ENCODE measurements at places on chromosomes 12 and 14.
A peak's percentile ranks its signal among the peaks of the same experiment; 100 is the strongest.

DNA sequence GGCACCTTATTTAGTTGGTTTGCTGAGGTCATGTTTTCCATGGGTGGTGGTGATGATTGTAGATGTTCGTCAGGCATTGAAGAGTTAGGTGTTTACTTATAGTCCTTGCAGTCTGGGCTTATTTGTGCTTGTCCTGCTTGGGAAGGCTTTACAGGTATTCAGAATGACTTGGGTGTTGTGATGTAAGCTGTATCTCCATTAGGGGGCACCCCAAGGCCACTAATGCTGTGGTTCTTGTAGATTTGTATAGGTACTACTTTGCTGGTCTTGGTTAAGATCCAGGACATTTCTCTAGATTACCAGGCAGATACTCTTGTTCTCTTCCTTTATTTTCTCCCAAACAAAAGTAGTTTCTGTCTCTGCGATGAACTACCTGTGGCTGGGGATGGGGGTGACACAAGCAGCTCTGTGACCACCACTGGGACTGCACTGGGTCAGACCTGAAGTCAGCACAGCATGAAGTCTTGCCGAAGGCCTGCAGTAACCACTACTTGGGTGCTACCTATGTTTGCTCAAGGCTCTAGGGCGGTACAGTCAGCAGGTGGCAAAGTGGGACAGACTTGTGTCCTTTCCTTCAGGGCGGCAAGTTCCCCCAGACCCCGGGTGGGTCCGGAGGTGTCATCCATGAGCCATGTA is 35.8 kb upstream of the FBXO33 start:
- DNase-seq = no peak

- DNase-seq = no peak
Measured at GRCh38 chr12:67740711-67741110, 92.2 kb downstream of the DYRK2 start.

DNA sequence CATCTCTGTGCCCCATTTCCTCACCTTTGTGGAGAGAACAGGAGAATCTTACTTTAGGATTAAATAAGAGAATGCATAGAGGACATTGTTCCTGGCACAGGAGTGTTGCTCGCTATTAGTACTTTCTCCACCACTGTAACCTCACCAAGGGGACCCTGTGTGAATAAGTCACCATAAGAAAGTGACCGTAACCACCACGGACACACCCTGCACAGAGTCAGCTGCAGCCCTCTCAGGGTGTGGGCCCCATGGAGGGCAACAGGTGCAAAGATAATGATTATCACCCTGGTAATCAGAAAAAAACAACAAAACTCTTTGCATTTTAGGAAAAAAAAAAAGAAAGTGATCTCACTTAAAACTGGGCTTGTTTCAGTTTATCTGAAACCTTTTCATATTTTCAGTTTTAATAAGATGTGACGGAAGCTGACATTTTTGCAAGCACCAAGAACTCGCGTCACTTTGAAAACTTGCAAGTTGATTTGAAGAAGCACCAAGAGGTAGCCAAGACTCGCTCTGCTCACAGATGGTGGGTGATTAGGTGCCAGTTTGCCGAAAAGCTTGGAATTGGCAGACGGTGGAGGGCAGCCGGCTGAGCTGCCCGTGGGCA is 87.0 kb upstream of the VRK1 start:
- no peak for DNase-seq

DNA sequence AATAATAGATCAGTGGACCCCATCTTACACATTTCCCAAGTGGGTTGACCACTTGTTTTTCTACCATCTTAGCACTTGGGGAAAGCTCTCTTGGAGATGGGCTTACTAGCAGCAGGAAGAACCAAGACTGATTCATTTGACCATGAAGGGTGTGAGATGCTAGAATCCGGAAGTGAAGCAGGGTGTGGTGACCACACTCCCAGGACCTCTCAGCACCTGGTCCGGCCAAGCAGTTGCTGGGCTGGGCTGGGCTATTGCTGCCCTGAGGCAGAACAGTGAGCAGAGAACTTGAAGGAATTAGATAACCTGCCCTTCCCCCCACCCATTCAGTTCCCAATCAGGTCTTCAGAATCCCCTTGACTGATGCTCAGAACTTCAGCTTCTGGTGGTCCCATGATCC is 24.4 kb downstream of the ADCY6 start:
- DNase-seq = no peak

- no peak for DNase-seq
Measured at GRCh38 chr12:115251727-115252126, 567.8 kb upstream of the TBX3 start.

DNA sequence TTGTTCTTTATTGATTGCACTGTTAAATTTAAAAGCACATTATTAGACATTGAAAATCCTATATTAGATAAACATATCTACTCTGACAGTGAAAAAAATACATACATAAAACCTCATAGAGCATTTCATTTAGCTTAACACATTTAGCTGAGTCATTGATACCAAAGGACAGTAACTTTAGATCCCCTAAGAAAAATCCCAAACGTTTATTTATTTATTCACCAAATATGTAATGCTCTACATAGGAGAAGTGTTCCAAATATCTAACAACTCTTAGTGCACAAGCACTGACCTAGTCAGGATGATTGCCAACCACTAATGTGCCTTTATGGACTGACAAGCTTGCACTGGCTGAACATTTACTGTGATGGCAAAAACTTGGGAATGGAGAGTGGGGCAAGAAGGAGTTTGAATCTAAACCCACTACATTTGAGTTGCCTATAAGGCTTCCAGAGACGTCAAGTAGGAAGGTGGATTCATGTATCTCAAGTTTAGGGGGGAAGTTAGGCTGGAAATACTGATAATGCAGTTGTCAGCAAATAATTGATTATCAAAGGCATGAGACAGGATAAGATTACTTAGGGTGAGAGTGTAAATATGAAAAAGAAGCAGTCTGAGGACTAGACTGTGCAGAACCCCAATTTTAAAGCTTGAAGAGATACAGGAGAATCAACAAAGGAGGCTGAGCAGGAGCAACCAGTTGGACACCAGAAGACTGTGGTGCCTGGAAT is 156.4 kb downstream of the PLCZ1 start:
- no peak for DNase-seq

DNA sequence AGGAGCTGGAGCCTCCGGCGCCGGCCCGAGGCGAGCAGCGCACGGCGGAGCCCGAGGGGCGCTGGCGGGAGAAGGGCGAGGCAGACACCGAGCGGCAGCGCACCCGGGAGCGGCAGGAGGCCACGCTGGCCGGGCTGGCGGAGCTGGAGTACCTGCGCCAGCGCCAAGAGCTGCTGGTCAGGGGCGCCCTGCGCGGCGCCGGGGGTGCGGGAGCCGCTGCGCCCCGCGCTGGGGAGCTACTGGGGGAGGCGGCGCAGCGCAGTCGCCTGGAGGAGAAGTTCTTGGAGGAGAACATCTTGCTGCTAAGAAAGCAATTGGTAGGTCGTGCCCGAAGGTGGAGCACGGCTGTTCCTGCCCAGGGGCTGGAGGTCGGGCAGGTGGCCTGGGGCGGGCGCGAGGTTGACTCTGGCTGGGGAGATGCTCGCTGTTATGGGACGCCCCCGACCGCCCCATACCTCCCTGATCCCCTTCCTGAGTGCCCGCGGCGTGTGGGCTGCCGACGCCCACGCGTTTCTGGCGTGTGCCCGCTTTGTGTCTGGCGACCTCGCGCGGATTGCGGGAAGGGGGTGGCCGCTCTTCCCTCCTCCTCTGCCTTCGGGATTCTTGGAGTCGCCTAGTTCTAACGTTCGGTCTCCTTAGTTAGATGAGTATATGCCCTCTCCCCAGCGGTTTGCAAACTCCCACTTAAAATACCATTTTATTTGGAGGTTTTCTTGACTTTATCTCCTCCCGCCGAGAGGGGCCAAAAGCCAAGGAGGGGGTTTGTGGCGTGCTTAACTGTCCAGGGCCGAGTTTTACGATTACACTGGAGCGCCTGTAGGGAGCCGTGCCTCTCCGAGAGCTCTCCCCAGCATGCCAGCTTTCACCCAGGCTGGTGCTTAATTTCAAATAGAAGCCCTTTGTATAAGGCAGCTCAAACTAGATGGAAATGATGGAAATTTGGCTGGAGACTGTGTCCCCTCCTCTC is 752 bp downstream of the DACT1 start:
- DNase-seq = peak; percentile 19

- no peak for DNase-seq
Measured at GRCh38 chr12:130835011-130835410, 4.0 kb downstream of the STX2 start.

- DNase-seq = no peak
Measured at GRCh38 chr12:67873355-67873754, 115.9 kb upstream of the IFNG-AS1 start.

DNA sequence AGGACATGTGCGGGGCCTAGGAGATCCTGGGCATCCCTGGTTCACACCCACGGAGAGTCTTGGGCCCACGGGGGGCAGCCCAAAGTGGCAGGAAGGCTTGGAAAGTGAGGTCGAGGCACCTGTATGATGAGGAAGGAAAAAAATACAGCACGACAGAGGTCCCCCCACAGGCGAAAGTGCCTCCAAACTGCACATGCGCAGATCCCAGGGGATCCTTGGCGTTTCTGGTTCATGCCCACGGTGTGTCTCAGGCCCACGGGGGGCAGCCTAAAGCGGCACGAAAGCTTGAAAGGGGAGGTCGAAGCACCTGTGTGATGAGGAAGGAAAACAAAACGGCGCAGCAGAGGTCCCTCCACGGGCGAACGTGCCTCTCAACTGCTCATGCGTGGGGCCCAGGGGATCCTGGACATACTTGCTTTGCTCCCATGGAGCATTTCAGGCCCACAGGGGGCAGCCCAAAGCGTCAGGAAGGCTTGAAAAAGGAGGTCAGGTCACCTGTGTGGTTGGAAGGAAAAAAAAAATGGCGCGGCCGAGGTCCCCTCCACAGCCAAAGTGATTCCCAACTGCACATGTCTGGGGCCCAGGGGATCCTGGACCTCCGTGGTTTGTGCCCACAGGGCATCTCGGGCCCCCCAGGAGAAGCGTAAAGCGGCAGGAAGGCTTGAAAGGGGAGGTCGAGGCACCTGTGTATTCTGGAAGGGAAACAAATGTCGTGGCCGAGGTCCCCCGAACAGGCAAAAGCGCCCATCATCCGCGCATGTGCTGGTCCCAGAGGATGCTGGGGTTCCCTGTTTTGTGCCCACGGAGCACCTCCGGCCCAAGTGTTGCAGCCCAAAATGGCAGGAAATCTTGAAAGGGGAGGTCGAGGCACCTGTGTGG is 582.6 kb downstream of the ALG10 start:
- no peak for DNase-seq

- DNase-seq = no peak
Measured at GRCh38 chr12:90407841-90408240, 547.1 kb downstream of the CCER1 start.

- DNase-seq = no peak
Measured at GRCh38 chr14:36495666-36496065, 24.4 kb downstream of the NKX2-1 start.

DNA sequence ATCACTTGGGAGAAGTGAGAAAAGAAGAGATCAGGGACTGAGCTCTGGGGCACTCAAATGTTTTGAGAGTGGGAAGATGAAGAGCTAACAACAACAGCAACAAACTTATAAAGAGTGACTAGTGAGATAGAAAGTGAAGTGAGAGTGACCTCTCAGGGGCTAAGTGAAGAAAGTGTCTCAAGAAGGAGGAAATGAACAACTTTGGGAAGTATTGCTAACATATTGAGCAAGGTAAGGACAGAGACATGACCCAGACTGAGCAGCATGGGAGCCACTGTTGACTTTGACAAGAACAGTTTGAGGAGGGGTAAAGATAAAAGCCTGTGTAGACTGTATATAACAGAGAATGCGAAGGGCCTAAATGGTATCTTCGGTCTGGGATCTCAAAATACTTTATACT is 155.1 kb upstream of the BTG1 start:
- DNase-seq = no peak

GRCh38 chr14:42224053-42224888 is 617.6 kb downstream of the LRFN5 start:
- DNase-seq = no peak

GRCh38 chr12:114767906-114768722 is 84.1 kb upstream of the TBX3 start:
- no peak for DNase-seq

- no peak for DNase-seq
Measured at GRCh38 chr12:98752726-98753125, 107.6 kb downstream of the APAF1 start.

DNA sequence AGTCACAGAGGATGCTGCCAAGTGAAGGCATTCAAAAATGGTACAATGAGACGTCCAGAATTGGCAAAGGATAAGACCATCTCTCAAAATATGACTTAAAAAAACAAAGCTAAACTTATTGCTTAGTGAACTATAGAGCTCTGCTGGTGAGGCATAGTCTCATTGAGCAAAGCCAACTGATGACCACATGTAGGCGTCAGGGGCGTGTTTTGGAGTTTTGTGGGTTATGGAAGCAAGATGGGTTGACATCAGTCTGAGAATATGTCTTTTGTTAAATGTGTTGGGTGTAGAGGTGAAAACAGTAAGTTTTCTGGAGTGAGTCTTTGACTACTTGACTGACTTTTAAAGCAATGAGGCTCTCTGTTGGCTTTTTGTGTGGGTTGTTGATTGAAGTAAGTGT is 47.2 kb downstream of the ATL1 start:
- DNase-seq = no peak

DNA sequence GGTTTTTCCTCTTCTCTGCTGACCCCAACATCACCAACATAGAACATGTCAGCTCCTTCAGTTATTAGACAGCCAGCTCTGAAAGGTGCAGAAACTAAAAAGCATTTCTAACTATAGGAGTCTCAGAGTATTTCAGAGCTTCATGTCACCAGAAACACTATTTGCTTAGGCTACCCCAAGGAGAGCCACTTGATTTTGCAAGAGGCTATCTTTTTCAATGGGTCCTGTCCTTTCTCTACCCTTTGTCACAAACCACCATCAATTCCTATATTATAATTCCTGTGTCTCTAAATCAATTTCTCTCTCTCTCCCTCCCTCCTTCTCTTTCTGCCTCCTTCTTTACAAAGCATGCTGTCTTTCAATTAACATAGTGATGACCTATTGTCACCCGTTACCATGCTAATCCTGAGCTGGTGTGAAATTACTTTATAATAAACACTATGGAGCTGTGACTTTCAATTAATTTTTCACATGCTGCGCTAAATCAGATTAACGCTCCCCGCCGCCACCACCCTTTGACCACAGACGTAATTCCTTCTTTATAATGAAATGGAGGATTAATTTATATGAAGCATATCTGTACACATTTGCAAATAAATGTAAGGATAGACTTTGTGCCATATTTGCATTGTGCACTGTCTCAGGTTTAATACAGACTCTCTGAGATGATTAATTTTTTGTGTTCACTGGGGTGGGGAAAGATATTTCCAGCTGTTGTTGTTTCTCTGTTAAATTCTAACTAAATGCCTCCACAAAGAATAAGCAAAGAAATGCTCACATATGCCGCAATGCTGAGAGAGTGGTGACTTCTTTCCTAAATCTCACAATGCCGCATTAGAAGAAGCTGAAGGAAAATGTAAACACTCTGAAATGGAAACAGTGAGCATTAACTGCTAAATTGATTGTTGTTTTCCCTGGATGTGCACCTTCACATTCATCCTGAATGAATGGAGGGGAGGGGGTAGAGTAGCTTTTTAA is 418.6 kb downstream of the PDZRN4 start:
- no peak for DNase-seq

GRCh38 chr14:23481362-23481970 is 12.0 kb downstream of the NGDN start:
- DNase-seq = no peak
